ENCODE measurements at places on chromosomes 1 and 21.

DNA sequence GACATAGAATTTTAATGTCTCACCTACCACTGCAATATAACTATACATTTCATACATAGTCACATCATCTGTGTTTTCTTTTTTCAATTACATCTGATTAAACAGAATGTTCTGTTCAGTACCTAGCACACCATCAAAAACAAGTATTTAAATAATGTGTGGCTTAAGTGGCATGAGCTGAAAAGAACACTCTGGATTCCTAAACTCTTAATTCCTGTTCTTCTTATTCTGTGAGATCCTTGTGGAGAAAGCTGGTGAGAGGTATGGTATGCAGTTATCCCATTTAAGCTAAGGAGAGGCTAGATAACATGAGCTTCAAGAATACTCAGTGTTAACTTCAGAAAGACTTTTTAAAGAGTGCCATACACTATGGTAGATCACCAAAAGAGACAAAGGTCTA, 5.5 kb downstream of the TP53BP2 start:
- no peak for DNase-seq

- DNase-seq: no peak
Measured at GRCh38 chr1:160624464-160624863, 22.4 kb downstream of the SLAMF1 start.

GRCh38 chr1:21756393-21757089, 26.4 kb downstream of the USP48 start:
- DNase-seq: no peak

DNA sequence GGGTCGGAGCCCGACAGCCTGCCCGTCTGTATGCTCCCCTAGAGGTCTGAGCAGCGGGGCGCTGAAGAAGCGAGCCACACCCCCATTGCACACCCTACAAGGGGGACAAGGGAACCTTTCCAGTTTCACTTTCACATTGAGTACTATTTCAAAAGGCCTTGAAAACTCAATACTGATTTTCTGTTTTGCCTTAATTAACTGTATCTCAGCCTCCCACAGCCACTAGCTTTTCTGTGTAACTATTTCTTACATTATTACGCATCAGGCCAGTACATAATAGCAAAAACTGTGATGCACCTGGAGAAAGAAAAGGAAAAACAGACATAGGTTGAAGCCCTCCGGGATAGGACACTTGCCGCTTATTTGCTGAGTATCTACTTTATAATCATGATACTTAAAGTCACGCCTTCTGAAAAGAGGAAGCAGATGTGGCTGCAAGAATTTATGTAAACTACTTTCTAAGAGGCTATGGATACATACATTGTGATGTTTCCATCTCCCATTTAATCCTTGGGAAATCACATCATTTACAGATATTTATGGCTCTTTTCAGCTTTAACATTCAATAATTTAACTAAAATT, 1719.5 kb downstream of the MRPL39 start:
- no peak for DNase-seq

GRCh38 chr1:34742667-34743270, 12.1 kb upstream of the GJB5 start:
- DNase-seq: peak; percentile 73
